Caki2 (cell line): ENCODE measurements at places on chromosomes 12 and 14.
A peak's percentile ranks its signal among the peaks of the same experiment; 100 is the strongest.

DNA sequence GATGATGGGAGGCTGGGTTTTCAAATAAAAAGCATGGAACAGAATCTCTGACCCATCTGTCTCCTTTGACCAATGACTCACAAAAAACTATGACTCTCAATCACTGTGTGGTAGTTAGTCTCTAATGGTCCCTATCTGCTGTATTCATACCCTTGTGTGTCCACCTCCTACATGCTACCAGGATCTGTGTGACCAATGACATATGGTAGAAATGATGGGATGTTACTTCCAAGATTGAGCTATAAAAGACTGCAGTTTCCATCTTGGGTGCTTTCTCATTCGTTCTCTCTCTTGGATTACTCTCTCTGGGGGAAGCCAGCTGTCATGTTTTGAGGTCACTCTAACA, 144.7 kb upstream of the BTG1 start:
- DNase-seq: peak; percentile 1

DNA sequence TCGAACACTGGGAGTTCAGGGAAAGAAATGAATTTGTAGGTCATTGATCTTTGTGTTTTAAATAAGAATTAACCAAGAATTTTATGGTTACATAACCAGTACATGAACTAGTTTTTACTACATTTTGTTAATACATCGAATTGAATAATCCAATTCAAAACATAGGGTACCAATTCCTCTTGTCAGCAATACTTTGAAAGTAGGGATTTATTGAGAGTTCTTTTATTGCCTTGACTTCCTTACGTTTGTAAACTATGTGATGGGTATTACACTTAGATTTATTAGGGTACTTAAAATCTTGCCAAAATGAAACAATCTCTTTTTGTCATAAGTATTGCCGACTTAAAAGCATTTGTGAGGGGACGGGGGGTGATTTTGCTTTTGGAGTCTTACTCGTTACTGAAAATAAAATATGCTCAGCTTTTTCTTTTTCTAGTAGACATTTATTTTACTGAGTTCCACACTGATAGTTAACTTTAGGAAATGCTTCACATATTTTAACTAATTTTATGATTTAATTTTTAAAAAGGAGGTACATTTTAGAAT, 22.4 kb downstream of the SOCS2 start:
- no peak for DNase-seq

GRCh38 chr14:22384167-22384549, 204.9 kb downstream of the DAD1 start:
- no peak for DNase-seq

DNA sequence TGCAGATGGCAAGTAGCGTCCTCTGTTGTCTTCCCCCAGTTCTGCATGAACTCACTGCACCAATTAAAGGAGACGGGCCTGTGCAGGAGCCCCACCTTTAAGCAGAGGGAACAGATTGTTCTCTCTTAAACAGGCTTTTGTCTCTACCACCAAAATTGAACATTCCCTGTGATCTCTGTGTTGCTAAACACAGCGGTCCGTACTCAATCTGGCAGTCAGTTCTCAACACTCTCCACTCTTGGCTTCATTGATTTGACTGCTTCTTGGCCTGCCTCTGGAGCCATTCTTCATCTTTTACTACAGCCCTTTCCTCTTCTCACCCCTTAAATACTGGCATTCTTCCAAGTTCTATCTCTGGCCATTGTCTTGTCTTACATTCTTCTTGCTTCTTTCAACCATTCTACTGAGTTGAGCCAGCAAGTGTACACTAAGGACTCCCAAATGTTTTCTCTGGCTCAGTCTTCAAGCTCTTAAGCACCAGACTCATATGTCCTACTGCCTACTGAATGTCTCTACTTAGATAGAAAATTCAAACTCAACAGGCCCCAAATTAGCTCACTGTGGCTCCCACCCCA, 8.0 kb upstream of the NT5DC3 start:
- no peak for DNase-seq

DNA sequence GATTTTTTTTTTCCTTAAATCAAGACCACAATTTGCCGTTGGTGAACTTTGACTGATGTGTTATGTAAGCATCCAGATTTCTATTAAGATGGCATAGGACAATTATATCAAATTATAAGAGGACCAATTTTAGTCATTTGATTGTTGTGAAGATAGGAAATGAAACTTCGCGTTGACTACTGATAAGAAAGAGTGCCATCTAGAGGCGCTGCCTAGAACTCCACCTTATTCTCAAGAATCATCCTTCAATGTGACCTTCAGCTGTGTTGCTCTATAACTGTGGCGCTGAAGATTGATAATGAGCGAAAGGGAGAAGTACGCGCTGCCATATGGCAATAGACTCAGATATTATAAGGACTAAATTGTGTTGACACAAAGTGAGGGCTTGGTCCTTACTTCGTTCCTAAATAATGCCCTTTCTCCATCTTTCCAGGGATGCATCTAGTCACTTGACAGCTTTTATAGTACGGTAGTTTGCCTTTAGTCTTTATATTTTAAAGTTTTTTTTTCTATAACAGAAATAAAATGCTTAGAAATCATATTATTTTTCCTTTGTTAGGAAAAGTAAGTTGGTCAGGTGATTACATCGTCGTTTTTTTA, 350.8 kb upstream of the STXBP6 start:
- peak; percentile 18 for DNase-seq

DNA sequence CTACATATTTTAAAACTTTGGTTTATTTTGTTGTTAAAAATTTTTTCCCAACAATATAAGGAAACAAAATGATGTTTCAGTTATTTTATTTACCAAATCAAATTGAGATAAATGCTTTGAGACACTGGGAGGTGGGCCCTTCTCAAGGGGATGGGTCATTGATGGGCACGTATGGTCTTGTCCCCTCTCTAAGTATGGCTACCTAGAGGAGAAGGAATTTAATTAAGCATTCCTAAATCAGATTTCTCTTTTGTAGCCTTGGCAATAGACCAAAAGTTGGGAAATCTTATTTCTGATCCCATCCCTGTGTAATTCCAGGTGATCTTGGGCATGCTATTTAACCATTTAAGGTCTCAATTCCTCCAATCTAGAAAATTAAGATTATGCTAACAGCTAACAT, 79.0 kb downstream of the SCN8A start:
- no peak for DNase-seq
